GM12878 (cell line): ENCODE measurements at places on chromosomes 1 and 21. TPM values are rescaled to one million over a fixed set of nuclear protein-coding genes. Genes with fewer than 3 reads are reported as not detected.

TNFSF18 gene
- not detected in 2 replicates for total RNA-seq

NUP210L gene
- not detected in 2 replicates for total RNA-seq

DNA sequence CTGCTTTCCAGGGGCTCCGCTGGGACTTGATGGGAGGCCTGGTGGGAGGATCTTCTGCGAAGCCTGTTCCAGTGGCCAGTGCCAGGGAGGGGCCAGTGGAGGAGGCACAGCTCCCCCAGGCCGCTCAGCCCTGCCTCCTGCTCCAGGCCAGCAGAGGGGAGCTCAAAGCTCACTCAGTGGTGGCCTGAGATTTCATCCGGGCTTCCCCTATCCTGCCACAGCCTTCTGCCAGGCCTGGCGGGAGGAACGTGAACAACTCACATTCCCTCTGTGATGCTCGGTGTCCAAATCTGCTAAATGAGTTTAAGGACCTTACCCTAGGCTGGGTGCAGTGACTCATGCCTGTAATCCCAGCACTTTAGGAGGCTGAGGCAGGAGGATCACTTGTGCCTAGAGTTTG lies 3.3 kb downstream of the CLCNKB start:
- DNase-seq, result no peak

DNA sequence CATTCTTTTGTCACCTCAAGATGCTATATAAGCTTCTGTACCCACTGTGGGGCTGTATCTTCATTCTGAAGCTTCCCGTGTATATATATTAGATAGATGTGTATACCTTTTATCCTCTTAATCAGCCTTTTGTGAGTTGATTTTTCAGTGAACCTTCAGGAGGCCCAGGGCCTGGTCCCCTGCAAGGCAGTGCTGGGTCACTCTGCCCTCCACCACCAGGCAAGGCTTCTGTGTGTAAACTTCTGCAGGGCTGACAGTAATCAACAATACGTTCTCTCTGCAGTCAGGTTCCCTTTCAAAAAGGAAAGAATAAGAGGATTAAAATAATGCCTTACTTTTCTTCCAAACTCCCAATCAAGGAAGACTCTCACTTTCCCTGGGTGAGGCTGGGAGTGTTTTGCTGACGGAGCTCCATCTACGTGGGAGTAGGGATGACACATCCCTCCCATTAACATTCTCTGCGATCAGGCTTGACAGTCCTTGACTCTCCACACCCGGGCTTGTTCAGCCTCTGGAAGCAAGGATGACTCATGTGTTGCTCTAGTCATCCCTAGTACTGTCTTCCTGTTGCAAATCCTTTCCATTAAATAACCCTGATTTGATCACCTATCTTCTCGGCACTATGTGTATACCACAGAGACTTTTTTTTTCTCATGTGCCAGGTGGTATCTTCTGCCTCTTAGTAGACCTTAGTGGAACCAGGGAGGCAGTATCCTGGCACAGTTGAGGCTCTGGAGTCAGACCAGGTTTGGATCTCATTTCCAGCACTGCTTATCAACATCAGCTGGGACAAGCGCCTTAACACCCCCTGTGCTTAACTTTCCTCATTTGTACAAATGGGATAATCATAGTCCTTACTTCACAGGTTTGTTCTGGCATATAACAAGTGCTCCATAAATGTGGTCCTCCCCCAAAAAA lies 70.3 kb upstream of the KCNK1 start:
- DNase-seq, result no peak

GRCh38 chr1:64231654-64232053 lies 28.2 kb downstream of the UBE2U start:
- no peak for DNase-seq

GRCh38 chr21:44273046-44273445 lies 11.3 kb upstream of the DNMT3L start:
- DNase-seq, result no peak
